IMR-90 (cell line): ENCODE measurements at places on chromosomes 3 and 15. TPM values are rescaled to one million over a fixed set of nuclear protein-coding genes. Genes with fewer than 3 reads are reported as not detected.

SLC15A2 gene
- total RNA-seq: under 0.01 and 0.18 TPM in 2 replicates

PHLDB2 gene
- total RNA-seq: 27.2 and 28.7 TPM in 2 replicates

C3orf22 gene
- total RNA-seq: not detected in 2 replicates

METTL6 gene
- total RNA-seq: 21.5 and 32.5 TPM in 2 replicates

MRPL47 gene
- total RNA-seq: 41.4 and 47.2 TPM in 2 replicates

SLC28A1 gene
- not detected in 2 replicates for total RNA-seq

EPHB1 gene
- total RNA-seq: under 0.01 and 0.36 TPM in 2 replicates

SERPINI2 gene
- total RNA-seq: not detected in 2 replicates

GMNC gene
- 0.18 and 0.28 TPM in 2 replicates for total RNA-seq

PIF1 gene
- total RNA-seq: 3.9 and 5.3 TPM in 2 replicates

SETD5 gene
- total RNA-seq: 50.0 and 62.9 TPM in 2 replicates

LSAMP gene
- total RNA-seq: 7.9 and 8.1 TPM in 2 replicates

ZNF774 gene
- total RNA-seq: 1.1 TPM in 2 replicates

GXYLT2 gene
- total RNA-seq: 11.1 and 11.4 TPM in 2 replicates

ACTC1 gene
- 0.83 and 1.1 TPM in 2 replicates for total RNA-seq

WDR48 gene
- total RNA-seq: 41.2 and 68.6 TPM in 2 replicates

GPR15 gene
- not detected in 2 replicates for total RNA-seq

ITIH4 gene
- 0.28 and 0.36 TPM in 2 replicates for total RNA-seq

HESX1 gene
- 0.36 TPM in 1 of 2 replicates, not detected in the other for total RNA-seq

CGNL1 gene
- total RNA-seq: under 0.01 and 0.18 TPM in 2 replicates

CCDC39 gene
- total RNA-seq: not detected in 2 replicates

RNF7 gene
- 111 and 149 TPM in 2 replicates for total RNA-seq

CHMP2B gene
- 6.8 and 15.0 TPM in 2 replicates for total RNA-seq

ZBBX gene
- not detected in 2 replicates for total RNA-seq

RHCG gene
- not detected in 2 replicates for total RNA-seq

GOLGA6L4 gene
- total RNA-seq: 0.54 and 0.83 TPM in 2 replicates

RBPMS2 gene
- total RNA-seq: under 0.01 TPM in 1 of 2 replicates, not detected in the other

CKMT1A gene
- not detected in 2 replicates for total RNA-seq

CHAC1 gene
- 41.9 and 51.3 TPM in 2 replicates for total RNA-seq

MYO5C gene
- total RNA-seq: under 0.01 TPM in 2 replicates

IGSF10 gene
- under 0.01 TPM in 2 replicates for total RNA-seq

CHRNA3 gene
- not detected in 2 replicates for total RNA-seq

ABI3BP gene
- 3.0 and 4.2 TPM in 2 replicates for total RNA-seq

GOLGA6B gene
- not detected in 2 replicates for total RNA-seq

FBXW12 gene
- total RNA-seq: not detected in 2 replicates

FETUB gene
- not detected in 2 replicates for total RNA-seq

CHDH gene
- under 0.01 and 0.28 TPM in 2 replicates for total RNA-seq

SLC2A2 gene
- total RNA-seq: not detected in 2 replicates

HTR3E gene
- not detected in 2 replicates for total RNA-seq

EFCAB12 gene
- total RNA-seq: under 0.01 TPM in 2 replicates

KNL1 gene
- 25.1 and 32.5 TPM in 2 replicates for total RNA-seq

GP9 gene
- total RNA-seq: not detected in 2 replicates

MST1R gene
- under 0.01 TPM in 1 of 2 replicates, not detected in the other for total RNA-seq

PIERCE2 gene
- total RNA-seq: 0.28 and 0.36 TPM in 2 replicates

IFT122 gene
- 27.2 and 28.0 TPM in 2 replicates for total RNA-seq

GOLGA8T gene
- not detected in 2 replicates for total RNA-seq

PAK6 gene
- not detected in 2 replicates for total RNA-seq

CD86 gene
- not detected in 2 replicates for total RNA-seq

RTP1 gene
- not detected in 2 replicates for total RNA-seq

HCLS1 gene
- total RNA-seq: 0.54 and 0.56 TPM in 2 replicates

CHL1 gene
- 1.6 and 2.2 TPM in 2 replicates for total RNA-seq

SLC22A13 gene
- total RNA-seq: under 0.01 TPM in 2 replicates

LXN gene
- 83.0 and 93.6 TPM in 2 replicates for total RNA-seq

POPDC2 gene
- total RNA-seq: under 0.01 TPM in 2 replicates

SH2D7 gene
- not detected in 2 replicates for total RNA-seq

RPL32 gene
- total RNA-seq: 566 and 644 TPM in 2 replicates

LTK gene
- 0.18 and 0.28 TPM in 2 replicates for total RNA-seq
